Left colon (tissue), 2 donors: ENCODE measurements at places on chromosomes 12 and 14.
A peak's percentile ranks its signal among the peaks of the same experiment; 100 is the strongest.

- no peak for DNase-seq
Measured at GRCh38 chr12:91239481-91239880, 56.9 kb upstream of the DCN start.

DNA sequence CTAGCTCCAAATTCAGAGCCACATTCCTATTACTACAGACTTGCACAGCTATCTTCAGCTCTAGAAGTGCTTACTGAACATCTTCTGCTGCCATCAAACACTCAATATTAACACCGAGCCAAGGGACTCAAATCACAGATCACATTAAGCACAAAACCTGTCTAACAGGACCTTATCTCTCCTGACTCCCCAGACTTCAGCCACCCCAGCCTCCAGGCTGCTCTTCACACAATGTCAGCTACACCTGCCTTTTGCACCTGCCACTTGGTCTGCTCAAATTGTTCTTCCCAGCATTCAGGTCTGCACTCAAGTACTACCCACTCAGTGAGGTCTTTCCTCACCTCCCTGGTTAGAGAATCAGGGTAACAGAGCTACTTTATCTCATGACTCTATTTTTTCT is 57.1 kb downstream of the GALC start:
- DNase-seq, result no peak

- no peak for DNase-seq
Measured at GRCh38 chr14:22388669-22389595, 200.1 kb downstream of the DAD1 start.

DNA sequence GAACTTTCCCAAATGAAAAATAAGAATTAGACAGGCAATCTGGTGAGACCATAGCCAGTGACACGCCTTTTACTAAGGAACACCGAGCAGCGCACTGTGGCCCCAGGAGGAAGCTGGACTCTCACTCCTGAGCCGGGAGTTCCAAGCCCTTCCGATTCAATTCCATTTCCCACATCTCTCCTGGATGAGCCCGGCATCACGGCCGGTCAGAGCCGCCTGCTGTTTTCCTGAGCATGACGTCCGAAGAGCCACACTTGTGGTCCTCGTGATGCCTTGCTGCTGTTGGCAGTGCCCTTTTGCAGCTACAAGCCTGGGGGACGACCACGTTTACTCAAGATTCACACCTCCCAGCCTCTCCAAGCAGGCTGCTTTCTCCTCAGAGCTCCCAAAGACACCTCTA is 40.8 kb downstream of the FBXL14 start:
- DNase-seq, result no peak

DNA sequence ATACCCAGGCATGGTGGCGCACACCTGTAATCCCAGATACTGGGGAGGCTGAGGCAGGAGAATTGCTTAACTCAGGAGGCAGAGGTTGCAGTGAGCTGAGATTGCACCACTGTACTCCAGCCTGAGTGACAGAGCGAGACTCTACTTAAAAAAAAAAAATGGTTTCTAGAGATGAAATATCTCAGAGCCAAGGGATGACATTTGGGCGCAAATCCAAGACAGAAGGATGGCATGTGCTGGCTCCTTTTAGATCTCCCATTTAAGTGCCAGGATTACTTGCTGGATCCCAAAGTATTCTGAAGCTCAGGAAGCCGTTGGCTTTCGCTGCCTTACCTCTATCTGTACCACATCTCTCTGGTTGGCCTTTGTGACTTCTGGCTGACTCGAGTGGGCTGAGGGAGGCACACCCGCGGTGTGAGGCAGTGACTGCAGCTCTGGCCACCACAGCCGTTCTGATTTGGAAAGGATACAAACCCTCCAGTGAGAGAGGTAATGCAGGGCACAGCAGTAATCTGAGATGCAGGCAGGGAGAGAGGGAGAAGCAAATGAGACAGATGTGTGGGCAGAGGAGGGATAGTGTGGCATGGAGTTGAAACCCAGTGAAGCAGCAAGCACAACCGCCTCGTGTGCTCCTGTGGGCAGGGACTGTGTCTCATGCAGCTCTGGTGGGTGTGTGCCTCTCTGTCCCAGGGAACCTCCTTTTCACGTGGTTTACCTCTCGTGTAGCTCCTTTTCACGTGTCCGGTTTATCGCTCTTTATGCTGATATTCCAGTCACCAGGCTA is 4.9 kb downstream of the B4GALNT3 start:
- DNase-seq, result no peak

- no peak for DNase-seq
Measured at GRCh38 chr14:74697543-74697942, 15.3 kb downstream of the AREL1 start.

- no peak for DNase-seq
Measured at GRCh38 chr14:36519431-36520321, at the start of gene NKX2-1. Gene NKX2-1, minus strand, starts transcription at chr14:36520232. Its CDS starts 103 bp downstream, at chr14:36520129.

DNA sequence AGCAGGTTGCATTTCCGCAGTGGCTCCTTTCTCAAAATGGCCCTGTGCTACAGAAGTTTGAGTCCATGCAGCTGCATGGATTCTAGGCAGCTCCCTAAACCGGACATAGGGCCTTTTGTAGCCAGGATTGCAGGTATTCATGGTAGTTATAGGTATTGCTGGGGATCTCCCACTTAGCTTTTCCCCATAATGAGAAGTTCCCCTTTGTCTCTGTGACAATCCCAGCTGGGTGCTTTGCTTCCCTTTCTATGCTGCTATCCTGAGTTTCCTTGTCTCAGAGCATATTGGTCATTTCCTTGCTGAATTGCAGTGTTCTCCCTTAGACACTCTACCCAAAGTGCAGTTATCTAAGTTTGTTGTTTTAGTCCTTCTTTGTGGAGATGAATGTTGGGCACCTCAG is 120.9 kb upstream of the MIS18BP1 start:
- no peak for DNase-seq

DNA sequence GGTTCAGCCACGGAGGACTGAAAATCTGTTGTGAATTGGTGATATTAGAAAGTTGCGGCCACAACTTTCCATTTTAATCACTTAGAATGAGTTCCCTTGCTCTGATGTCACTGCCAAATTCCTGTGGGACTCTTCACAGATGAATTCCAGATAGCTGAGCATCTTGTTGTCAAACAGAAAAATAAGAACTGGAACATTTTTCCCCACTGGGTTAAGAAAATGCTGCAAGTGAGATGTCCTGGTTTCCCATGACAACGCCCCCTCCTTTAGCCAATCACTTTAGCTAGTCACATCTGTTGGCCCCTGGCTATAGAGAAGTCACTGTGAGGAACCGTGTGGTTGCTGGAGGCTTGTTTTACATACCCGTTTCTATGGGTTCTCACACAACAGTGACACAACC is 135.9 kb downstream of the KTN1 start:
- DNase-seq, result no peak

DNA sequence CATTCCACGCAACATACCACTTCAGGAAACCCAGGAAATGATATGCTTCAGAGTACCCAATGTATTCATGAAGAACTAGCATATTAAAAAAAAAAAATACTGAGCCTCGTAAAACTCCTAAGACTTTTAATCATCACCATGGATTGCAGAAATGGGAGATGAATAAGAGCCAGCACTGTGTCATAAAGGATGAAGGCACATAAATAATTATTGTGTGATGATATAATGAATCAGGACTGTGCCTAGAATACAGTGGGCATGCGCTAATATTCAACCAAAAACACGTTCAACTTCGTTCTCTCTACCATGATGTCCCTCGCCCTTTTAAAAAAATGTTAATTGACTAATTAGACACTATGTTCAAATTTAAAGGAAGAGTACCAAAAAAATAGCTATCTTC is 68.7 kb downstream of the CIT start:
- no peak for DNase-seq

DNA sequence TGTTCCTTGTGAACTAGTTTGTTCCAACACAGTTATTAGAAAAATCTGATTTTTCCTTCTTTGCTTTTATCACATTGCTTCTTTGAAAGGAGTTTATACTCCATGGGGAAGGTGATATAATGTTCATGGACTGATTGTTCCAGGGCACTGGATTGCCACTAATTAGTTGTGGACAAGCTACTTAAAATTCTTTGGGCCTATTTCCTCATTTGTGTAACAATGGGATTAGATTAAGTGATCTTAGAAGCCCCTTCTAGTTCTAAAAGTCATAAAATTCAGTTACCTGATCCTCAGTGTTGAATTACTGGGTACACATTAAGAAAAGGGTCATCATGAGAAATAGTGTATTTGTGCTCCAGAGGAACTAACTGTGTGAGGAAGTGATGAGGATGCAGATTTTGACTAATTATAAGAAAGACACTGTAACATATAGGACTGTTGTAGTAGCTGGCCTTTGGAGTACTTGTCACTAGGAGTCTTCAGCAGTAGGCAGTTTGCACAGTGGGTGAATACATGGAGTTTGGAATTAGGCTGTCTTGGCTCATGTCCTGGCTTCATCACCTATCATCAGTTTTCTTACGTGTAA is 82.2 kb downstream of the MIA2 start:
- DNase-seq, result no peak

- no peak for DNase-seq
Measured at GRCh38 chr14:88326352-88327103, 3.5 kb upstream of the KCNK10 start.

DNA sequence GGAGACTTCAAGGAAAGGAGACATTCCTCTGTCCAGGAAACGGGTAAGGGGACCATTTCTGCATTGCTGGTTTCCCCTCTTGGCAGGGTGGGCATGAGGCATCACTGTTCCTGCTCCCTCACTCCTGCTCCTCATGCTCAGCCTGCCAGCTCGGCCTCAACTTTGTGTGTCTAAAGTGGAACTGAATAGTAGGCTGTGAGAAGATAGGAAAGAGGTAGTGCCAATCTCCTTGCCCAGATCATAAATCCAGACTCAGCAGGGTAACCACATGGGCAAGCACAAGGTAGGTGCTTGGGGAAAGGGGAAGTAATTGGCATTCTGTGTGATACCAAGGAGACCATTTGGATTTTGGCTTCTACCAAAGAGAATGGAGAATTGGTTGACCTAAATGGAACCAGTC is 2.6 kb downstream of the LTB4R start:
- DNase-seq, result no peak

- no peak for DNase-seq
Measured at GRCh38 chr14:49508124-49508523, 78.1 kb downstream of the RPS29 start.

- no peak for DNase-seq
Measured at GRCh38 chr12:125493704-125494308, 428.6 kb downstream of the AACS start.

- DNase-seq, result no peak
Measured at GRCh38 chr12:23906329-23906728, 43.1 kb downstream of the SOX5 start.

DNA sequence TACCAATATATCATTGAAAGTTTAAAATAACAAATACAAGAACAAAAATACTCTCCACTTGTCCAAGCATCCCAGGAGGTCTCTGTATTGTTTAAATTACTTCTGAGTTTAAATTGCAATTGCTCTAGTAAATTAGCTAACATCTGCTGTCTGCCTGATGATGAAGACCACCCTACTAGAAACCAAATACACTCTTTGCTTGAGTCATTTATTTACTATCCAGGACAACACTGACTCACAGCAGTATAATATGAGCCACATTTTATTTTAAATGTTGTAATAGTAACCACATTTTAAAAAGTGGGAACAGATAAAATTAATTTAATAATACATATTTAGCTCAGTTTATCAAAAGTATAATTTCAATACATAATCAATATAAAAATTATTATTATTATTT is 62.9 kb upstream of the EEA1 start:
- DNase-seq, result no peak

DNA sequence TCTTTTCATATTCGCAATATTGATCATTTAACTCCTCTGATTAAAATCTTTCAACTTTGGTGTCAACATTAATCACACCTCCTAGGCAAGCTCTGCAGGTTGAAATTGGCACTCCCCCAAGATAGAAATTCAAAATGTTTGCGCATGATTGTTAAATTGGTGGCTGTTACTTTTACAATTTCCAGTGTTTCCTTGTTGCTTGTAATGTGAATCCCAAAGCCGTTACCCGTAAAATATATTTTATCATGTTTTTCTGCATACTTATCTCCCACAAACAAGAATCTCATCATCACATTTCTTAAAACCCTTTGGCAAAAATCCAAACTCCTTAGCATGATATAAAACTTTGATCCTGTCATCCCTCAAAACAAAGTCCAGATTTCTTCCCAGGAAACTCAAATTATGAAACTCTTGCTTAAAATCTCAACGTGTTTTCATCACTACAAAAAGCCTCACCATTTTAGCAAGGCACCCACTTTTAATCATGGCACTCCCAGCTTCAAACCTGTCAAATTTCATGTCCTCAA is 14.7 kb downstream of the RTL1 start:
- DNase-seq, result no peak

DNA sequence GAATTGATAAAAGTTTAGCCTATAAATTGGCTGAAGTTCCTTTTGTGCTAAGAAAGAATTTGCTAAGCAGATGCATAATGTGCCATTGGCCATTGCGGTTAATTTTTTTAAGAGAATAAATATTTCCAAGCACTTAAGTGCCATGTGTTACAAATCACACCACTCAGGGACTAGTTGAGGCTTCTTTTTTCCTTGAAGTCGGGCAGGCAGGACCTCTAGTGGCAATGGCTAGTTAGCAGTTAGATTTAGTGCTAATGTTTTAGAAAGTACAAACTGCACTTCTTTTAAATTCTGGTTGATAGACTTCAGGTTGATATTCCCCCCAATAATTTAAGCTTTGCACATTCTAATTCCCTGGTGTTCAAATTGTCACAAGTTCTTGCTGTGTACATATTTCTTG is 294.3 kb downstream of the APAF1 start:
- no peak for DNase-seq

- peak; percentile 44 for DNase-seq
Measured at GRCh38 chr12:26334621-26335124, 139.3 kb downstream of the SSPN start.

- DNase-seq, result no peak
Measured at GRCh38 chr14:68809524-68809923, 16.7 kb upstream of the ZFP36L1 start.

GRCh38 chr14:20387576-20387975 is 25.7 kb downstream of the TEP1 start:
- DNase-seq, result no peak

- DNase-seq, result no peak
Measured at GRCh38 chr14:68564191-68564825, 228.6 kb downstream of the ZFP36L1 start.

GRCh38 chr14:68365228-68365627 is 427.6 kb downstream of the ZFP36L1 start:
- DNase-seq, result no peak

GRCh38 chr12:50550530-50551223 is 45.9 kb downstream of the DIP2B start:
- DNase-seq, result peak; percentile 46

DNA sequence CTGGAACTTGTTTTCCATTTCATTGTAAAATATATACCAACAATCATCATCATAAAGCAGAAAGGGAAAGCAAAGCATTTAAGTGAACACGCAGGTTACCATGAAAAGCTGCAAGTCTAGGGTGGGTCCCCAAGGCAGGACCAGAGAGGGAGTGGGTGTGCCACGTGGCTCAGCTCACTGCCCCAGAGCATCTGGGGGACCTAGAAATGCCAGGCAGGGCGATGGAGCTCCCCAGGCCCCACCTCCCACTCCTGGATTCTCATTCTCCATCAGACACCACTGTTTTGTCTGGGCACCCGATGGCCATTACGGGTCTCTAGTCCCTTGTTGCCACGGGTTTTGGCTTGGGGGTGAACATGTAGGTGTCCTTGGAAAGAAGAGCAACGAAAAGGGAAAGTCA is 34.7 kb downstream of the BCL11B start:
- no peak for DNase-seq
